ENCODE measurements at places on chromosomes 4 and X.

GRCh38 chrX:128518508-128518907 lies 466.3 kb upstream of the ACTRT1 start:
- DNase-seq: no peak

GRCh38 chr4:178138491-178138890 lies 696.3 kb upstream of the AGA start:
- no peak for DNase-seq

DNA sequence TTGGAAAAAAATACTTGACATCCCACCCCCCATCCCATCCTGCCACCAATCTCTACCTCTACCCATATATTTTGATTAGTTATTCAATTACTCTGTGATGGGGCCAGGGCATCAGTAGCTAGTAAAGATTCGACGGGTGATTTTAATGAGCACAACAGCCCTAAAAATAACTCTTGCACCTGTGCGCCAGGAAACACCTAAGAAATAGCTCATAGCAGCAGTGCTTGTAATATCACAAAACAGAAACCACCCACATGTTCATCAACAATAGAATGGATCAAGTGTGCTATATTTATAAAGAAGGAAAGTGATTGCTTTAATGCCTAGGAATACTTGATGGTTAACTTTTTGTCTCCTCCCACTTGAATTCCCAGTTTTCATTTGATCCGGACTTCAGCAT lies 225.6 kb upstream of the LCORL start:
- DNase-seq: no peak

DNA sequence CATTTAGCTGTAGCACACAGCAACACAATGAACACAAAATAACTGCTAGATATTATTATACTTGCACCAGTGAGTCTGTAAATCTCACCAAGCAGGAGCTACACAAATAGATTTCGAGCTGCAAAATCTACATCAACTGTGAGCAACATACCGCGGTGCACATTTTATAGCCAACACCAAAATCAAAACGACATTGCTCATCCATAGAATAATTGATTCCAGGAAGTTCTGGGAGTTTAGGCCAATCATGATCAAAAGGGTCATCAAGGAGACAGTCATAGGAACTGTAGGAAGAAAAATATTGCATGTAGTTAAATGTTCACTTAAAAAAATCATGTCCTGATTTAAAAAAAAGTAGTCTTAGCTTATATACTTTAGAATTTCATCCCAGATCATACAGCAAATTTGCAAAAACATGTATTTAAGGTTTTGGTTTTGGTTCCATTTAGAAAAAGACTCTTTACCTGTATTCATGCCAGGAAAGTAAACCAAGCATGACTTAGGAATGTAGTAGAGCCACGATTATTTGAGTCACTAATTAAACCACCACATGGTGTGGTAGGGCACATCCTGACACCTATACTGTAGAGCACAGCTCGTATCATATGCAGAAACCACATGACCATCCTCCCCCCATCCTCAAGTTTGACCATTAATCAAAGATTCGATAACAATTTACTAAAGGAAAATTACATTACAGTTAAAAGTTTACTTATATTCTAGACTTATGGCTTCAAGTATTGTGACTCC lies 250.4 kb downstream of the ADAMTS3 start:
- DNase-seq: no peak

- DNase-seq: no peak
These were observed 23.2 kb upstream of the PIGA start for GRCh38 chrX:15358533-15358932.

GRCh38 chr4:136319789-136320464 lies 1212.4 kb downstream of the PCDH18 start:
- DNase-seq: no peak

- no peak for DNase-seq
These were observed 3.3 kb downstream of the NUDT9 start for GRCh38 chr4:87425711-87426110.

- DNase-seq: no peak
These were observed 106.3 kb downstream of the REPS2 start for GRCh38 chrX:17052793-17053192.

DNA sequence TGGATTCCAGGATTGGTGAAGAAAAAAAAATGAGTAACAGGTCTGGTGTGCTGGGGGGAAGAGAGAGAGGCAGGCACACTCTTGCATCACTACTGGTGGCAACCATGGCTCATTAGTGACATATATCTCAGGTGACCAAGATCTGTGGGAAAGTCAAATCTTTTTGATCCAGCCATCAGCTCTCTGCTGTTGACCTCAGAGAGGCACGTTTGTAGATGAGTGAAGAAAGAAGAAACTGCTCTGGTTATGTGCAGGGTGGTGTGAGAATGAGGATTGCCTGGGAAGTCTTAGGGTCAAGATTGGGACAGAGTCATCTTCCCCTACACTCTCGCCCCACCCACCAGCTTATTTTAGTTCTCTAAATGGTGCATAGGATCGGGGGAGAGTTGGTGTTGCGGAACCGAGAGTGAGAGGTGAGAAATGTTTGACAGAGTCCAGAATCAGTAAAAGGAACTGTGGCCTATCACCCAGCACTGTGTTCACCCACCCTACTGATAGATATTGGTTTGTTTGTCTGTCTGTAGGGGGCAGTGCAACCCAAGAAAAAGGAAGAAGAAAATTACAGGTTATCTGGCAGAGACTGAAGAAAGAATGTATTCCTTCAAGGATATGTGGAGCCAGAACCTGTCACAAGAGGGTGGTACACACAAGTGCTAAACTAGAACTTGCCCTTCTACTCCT lies 21.9 kb downstream of the ARMCX6 start:
- no peak for DNase-seq

GRCh38 chr4:184214931-184215330 lies 2.7 kb downstream of the ENPP6 start:
- DNase-seq: no peak

- DNase-seq: no peak
These were observed 60.6 kb upstream of the FAT4 start for GRCh38 chr4:125254106-125254505.

GRCh38 chr4:178351185-178351584 lies 908.9 kb upstream of the AGA start:
- no peak for DNase-seq

All from stimulated activated CD4-positive, alpha-beta T cell treated with anti-CD3 and anti-CD28 coated beads, TNF-alpha, amount 100 ng/mL, for 4 hours (primary cell).